ENCODE measurements at places on chromosomes 5 and 9.

DNA sequence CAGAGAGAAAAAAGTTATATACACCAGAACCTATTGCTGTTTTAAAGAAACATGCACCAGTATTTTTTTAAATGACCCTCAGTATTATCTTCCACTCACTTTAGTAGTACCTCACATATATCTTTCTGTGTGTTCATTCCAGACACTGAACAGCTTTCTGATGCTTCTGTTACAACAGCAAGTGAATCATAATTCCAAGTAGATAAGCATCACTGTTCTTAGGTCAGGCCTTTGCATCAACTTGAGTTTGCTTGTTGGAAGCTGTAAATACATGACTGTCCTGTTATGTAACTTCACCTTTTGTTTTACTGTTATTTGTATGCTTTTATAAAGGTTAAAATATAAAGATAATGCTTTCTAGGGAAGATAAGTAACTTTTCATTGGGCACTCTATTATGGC, 184.4 kb downstream of the ISL1 start:
- no peak for DNase-seq

DNA sequence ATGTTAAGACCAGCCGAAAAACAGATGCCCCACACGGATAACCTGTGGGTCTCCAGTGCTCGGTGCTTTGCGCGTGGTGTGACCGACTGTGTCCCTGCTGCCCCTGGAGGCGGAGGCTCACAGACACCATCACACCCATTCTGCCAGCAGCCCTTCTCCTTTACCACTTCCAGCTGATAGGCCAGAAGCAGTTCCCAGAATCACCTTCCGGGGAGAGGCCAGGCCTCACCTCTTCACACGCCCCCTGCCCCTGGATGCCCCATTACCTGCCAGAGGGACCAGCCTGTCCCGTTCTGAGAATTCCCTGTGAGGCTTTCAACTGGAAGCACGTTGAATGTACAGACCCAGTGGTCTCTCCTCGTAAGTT, 21.6 kb upstream of the LRRC14B start:
- DNase-seq, result no peak

- DNase-seq, result no peak
Observed at GRCh38 chr5:146623666-146624065, 107.7 kb upstream of the GPR151 start.

DNA sequence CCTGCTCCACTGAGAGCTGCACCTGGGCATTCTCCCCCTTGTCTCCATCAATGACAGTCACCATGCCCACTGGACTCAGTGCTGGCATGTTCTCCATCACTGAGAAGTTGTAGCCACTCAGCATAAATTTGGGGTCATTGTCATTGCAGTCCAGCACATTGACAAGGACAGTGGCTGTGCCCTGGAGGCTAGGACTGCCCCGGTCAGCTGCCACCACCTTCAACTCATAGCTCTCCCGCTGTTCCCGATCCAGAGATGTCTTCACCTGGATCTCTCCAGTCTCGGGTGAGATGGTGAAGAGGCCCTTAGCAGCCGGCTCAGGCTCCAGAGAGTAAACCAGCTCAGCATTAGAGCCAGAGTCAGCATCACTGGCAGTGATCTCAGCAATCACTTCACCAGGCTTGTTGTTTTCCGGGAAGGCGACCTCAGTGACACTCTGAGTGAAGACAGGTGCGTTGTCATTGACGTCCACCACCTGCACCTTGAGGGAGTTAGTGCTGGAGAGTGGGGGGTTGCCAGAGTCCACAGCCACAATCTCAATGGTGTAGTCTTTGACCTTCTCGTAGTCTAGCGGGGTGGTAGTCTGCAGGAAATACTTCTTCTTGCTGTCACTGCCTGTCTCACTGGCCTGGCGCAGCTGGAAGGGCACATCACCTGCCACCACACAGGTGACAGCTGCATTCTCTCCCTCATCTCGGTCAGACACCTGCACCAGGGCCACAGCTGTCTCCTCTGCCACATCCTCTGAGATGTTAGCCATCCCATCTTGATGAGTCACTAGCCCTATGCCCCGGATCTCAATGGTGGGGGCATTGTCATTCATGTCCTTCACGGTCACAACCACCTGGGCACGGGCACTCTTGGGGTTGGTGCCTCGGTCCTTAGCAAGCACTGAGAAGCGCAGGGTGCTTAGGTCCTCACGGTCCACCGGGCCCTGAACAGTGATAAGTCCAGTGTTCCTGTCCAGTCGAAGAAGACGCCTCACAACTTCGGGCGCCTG, 13.5 kb downstream of the PCDH1 start:
- DNase-seq, result no peak

- DNase-seq, result no peak
Observed at GRCh38 chr5:53714667-53715010, 154.2 kb downstream of the NDUFS4 start.

GRCh38 chr9:96508227-96508940, 58.4 kb downstream of the HABP4 start:
- no peak for DNase-seq

- no peak for DNase-seq
Observed at GRCh38 chr9:91966503-91966902, 16.5 kb upstream of the ROR2 start.

DNA sequence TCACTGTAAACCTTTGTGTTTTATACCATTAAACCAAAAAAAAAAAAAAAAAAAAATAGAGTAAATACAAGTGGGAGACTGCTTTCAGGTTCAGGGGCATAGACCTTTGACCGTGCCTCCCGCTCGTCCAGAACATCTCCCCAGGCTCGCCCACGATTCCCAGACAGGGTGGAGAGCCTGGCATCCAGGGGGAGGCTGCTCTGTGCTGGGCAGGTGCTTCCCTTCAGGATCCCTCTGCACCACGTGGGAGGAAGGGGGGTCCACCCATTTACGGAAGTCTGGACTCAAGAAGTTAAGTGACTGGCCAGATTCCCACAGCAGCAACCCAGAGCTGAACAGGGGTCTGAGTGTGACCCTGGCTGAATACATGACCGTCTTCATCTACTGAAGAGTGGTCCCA, 125.4 kb upstream of the LMX1B start:
- DNase-seq, result no peak

DNA sequence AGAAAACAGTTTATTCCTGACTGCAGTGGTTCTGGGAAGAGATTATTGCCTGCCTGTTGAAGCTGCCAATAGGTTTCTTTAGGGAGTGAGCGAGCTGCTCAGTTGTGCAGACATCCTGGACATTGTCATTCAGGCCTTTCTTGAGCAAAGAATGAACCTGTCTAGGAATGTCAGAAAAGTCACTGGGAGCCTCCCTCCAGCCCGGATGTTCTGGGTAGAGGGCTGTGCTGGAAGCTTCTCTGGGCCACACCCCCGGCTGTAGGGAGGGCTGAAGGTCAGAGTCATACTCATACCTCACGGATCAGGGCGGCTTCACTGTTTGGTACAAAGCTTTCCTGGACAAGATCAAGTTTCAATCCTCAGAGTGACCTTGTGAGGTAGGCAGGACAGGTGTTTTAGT, 33.4 kb upstream of the TBC1D2 start:
- DNase-seq, result no peak

DNA sequence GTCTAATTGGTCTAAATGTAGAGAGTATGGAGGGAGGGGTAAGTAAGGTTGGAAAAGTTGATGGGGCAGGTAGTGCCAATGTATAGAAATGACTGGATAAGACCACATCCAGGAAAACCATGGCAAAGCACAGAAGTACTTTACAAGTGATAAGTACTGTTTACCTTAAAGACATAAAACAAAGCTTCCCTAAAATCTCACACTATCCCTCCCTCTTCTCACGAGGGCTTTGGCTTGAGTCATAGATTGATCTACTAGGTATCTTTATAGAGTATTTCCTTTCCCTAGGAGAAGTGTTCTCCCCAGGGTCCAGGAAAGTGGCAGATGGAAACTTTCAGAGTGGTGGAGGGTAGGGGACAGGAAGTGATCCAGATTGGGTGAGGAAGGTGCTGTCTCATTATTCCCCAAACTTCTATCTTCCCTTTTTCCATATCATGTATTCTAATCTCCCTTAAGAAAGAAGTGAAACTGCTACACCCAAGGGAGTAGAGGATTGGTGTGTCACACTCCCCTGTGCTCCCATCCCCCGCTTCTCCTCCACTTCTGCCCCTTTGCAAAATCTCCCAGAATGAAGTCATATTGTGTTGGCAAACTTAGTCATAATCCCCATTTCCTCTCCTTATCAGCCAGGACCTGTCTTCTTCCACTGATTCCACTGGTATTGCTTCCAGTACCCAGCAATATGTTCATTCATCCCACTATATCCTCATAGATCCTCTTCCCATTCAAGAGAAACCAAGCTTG, 14.6 kb downstream of the IL33 start:
- no peak for DNase-seq

DNA sequence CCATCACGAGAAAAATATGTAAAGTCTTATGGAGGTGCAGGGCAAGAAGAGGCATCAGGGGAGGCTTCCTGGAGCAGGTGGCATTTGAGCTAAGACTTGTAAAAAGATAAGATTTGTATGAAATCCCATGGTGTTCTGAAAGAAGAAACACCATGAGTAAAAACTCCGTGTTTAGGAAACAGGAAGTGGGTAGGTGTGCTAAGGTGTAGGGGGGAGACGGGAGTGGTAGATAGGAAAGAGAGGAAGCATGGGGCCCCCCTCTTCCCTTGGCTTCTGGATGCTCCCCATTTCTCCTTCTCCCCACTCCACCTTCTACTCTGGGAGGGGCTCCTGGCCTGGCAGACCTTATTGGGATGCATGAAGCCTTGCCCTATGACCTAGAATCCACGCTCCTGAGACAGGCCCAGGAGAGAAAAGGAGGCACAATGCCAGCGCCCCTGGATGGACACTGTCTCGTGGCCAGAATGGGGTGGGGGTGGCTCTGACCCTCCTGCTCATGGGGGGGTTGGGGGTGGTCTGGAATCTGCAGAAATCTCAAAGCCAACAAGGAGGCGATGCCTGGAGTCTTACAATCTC, 103.6 kb downstream of the GTF3C4 start:
- DNase-seq, result no peak

- no peak for DNase-seq
Observed at GRCh38 chr9:117414906-117415331, at the start of gene ASTN2. Gene ASTN2, minus strand, starts transcription at chr9:117415057. Its CDS starts 119 bp downstream, at chr9:117414938.

DNA sequence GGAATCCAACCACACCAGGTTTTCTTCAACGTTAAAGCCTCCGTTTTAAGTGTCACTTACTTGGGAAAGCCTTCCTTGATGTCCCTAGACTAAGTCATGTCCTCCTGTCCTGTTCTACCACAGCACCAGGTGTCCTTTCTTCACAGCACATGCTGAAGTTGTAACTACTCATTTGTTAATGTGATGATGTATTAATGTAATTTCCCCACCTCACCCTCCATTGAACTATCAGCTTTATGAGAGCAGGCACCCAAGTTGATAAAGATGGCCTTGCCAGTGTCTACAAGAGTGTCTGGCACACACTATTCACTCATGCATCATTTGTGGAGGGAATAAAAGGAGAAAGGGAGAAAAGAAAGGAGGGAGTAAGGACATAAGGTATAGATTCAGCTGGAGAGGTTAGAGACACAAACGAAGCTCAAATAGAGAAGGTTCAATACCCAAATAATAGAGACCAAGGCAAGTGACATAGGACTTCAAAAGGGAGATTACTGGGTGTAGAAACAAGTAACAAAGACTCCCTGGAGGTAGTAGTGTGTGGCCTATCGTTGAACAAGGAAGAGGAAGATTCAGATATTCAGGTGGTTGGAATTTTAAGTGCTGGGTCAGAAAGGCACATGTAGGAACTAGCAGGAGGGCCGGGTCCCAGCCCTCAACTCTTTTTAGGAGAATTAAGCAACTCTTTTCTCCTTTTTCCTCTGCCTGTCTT, 6.6 kb downstream of the ITK start:
- DNase-seq, result no peak

DNA sequence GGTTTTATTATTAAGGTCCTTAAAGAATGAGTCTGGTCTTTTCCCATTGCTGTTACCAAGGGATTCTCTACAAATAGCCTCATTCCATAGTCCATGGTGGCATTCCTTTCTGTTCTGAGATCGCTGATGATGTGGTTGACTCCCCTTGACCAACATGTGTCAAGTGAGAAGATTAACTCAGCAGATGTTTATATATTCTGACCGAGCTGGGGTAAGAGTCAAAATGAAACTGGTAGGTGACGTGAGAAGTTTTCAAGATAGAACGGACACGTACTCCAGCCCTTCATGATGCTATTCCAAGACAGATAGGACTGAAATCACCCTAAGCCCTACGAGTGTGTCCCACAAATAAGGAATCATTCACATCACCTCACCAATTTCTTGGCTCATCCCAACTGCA, 155.5 kb upstream of the WWC1 start:
- no peak for DNase-seq

GRCh38 chr9:130342714-130343085, 77.1 kb downstream of the HMCN2 start:
- DNase-seq, result no peak

GRCh38 chr9:113482341-113482740, 18.8 kb downstream of the RGS3 start:
- no peak for DNase-seq

- no peak for DNase-seq
Observed at GRCh38 chr5:133471699-133472098, 140.6 kb downstream of the FSTL4 start.

DNA sequence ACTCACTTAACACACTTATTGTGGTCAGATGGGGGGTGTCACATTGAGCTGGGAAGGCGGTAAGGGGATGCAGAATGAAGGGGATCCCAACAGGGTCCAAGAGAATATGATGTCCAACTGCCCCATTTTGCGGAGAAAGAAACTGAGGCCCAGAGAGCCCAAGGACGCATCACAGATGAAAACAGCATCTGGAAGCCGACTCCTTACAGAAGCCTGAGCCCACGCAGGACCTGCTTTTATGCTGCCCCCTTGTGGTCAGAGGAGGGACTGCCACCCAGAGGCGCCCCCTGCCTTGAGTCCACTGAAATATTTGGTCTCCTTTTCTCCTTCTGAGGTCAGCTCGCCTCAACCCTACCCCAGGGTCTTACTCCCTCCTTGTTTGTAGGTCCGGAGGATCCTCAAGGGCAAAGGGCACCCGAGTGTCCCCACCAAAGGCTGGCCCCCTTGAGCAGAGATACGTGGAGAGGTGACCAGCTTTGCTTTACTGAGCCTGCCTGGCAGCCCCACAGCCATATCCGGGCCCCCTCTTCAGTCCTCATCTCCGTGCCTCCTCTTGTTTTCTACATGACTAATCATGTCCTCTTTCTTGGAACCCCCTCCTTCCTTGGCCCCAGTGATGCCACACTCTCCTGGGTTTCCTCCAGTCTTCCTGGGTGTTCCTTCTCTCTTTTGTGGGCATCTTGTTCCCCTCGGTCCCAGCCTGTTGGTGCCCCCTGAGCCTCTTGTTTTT, 30.0 kb upstream of the TTLL11 start:
- DNase-seq, result peak; percentile 68

- no peak for DNase-seq
Observed at GRCh38 chr5:135150767-135151166, 116.7 kb upstream of the PITX1 start.

DNA sequence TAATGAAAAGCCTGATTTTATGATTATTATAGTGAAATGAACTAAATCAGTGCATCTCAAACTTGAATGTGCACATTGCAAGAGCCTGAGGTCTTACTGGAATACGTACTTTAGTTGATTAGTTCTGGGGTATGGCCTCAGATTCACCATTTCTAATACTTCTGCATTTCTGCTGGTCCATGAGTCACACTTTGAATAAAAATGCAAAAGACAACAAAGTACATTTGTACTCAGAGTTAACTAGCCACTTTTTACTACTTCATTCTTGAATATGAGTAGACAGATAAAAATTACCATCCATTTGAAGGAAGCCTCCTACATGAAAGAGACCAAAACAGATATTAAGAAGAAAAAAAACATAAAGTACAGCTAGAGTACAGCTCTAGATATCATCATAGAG, 27.1 kb upstream of the PRR16 start:
- no peak for DNase-seq
